Thymus (tissue), 14 donors: ENCODE measurements at places on chromosomes 12 and 14. TPM values are rescaled to one million over a fixed set of nuclear protein-coding genes. Genes with fewer than 3 reads are reported as not detected.

GRCh38 chr14:72902801-72903530 is 9.1 kb upstream of the DPF3 start:
- no peak overlapping the region for H3K4me3 ChIP-seq
- H3K27ac ChIP-seq: no peak overlapping the region
- no peak for DNase-seq
- no peaks in the 10 kb centered on the region for H3K36me3 ChIP-seq

NTS gene
- polyA plus RNA-seq: 6.2 TPM

LRR1 gene
- 17.0 TPM for polyA plus RNA-seq

ST8SIA1 gene
- 2.3 TPM for polyA plus RNA-seq

DNA sequence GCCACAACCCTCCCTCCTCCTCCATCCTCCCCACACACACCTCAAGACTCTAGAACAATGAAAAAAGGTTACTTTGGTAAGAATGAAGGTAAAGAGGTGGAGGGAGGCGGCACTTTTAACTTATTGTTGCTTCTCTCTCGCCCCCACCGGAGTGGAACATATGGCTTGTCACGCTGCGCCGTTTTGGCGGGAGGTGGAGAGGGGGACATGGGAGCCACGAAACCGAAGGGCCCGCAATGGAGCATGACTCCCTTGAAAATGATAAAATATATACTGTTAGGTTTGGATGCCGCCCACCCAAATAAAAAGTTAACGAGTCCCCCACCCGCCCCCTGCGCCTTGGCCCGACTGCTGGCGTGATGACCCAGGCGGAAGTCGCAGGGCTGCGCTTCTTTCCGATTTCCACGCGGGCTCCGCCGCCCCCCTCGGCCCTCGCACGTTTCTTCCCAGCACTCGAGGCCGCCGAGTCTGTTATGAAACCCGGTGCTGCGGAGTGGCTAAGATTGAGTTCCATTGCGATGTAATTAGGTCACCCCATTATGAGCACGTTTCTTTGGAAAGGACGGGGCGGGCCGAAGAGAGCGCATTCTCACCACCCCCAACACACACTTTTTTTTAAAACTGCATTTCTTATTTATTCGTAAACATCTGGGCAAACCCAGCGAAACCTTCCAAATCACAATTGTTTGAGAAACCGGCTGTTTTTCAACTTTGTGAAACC is 1.4 kb upstream of the ZFP36L1 start:
- peak overlapping the region; percentile 95 for H3K4me3 ChIP-seq
- H3K4me1 ChIP-seq: peaks cover 10% of the 10 kb centered on the region
- peak; percentile 78 for DNase-seq
- H3K27me3 ChIP-seq: no peaks in the 10 kb centered on the region
- H3K36me3 ChIP-seq: peaks cover 15% of the 10 kb centered on the region

DNA sequence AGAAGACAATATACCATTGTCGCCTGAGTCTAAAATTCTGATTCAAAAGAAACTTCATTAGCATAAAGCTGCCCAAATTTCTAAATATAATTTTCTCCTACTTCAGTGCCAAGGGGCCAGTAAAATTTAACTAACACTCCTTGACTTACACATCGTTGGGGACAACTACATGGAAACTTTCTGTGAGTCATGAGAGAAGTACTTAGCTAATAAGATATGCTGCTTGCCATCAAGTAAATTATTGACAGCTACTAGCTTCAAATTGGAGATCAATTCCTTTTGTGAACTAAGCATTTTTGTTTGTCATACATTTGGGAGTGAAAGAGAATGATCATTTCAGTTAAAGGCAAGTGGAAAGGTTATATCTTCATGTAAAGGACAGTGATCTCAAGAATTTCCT is 373.3 kb downstream of the MDGA2 start:
- H3K27me3 ChIP-seq: no peaks in the 10 kb centered on the region
- no peak for DNase-seq
- no peak overlapping the region for H3K27ac ChIP-seq
- no peaks in the 10 kb centered on the region for H3K36me3 ChIP-seq

- H3K36me3 ChIP-seq: no peaks in the 10 kb centered on the region
- H3K27me3 ChIP-seq: no peaks in the 10 kb centered on the region
- DNase-seq: no peak
- no peak overlapping the region for H3K4me3 ChIP-seq
- peak overlapping the region; percentile 58 for H3K27ac ChIP-seq
Observed at GRCh38 chr12:94047781-94048567, 100.4 kb upstream of the PLXNC1 start.

GRCh38 chr12:14396071-14396470 is 30.6 kb downstream of the ATF7IP start:
- peaks cover 10% of the 10 kb centered on the region for H3K4me1 ChIP-seq
- H3K36me3 ChIP-seq: no peaks in the 10 kb centered on the region
- peak overlapping the region; percentile 13 for H3K27ac ChIP-seq
- no peaks in the 10 kb centered on the region for H3K27me3 ChIP-seq
- peak; percentile 53 for DNase-seq

- H3K4me3 ChIP-seq: no peak overlapping the region
- no peaks in the 10 kb centered on the region for H3K36me3 ChIP-seq
- H3K4me1 ChIP-seq: no peaks in the 10 kb centered on the region
Observed at GRCh38 chr14:84027351-84027750, 1502.6 kb upstream of the FLRT2 start.

DNA sequence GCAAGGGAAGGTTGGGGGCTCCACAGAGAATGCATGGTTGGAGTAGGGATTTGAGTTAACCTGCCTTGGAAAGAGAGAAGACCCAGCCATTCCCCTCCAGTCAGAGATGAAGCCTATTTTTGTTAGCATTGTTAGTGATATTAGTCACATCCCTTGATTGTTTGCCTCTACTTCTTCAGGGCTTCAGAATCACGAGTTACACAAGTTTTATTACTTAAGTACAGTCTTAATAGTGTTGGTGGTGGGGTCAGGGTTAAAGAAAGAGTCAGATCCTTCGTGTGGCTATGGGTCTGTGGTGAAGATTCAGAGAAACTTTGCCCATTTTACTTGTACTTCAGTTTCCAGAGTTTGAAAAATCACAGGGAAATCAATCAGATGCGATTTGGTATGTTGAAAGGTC is 363.1 kb downstream of the LRIG3 start:
- H3K36me3 ChIP-seq: no peaks in the 10 kb centered on the region
- H3K27ac ChIP-seq: no peak overlapping the region
- no peaks in the 10 kb centered on the region for H3K27me3 ChIP-seq
- no peak overlapping the region for H3K4me3 ChIP-seq

- no peaks in the 10 kb centered on the region for H3K36me3 ChIP-seq
- H3K4me3 ChIP-seq: peak overlapping the region; percentile 11
- H3K4me1 ChIP-seq: peaks cover 14% of the 10 kb centered on the region
- no peaks in the 10 kb centered on the region for H3K27me3 ChIP-seq
- peak; percentile 90 for DNase-seq
Observed at GRCh38 chr14:21924479-21924878, 250.9 kb upstream of the OR4E1 start.

CISTR gene
- not detected for polyA plus RNA-seq

DNA sequence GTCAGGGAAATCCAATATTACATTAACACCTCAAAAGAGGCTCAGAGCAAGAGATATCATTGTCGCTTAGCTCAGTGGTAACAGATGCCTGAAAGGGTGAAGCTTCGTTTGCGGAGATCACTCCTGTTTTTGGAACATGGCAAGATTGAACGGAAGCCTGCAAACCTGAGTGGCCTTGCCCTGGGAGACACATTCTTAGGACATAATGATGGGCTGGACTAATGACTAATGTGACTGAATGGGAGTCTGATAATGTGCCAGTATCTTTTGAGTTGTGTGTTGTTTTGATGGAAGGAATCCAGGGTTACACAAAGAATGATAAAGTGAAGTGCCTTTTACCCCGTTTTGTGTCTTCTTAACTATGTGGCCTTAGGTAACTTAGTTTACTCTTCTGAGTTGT is 109.3 kb upstream of the IFNG-AS1 start:
- no peak overlapping the region for H3K27ac ChIP-seq
- H3K4me3 ChIP-seq: no peak overlapping the region
- no peaks in the 10 kb centered on the region for H3K27me3 ChIP-seq
- H3K4me1 ChIP-seq: no peaks in the 10 kb centered on the region
- no peak for DNase-seq

TMEM253 gene
- polyA plus RNA-seq: 0.98 TPM

RNF212B gene
- polyA plus RNA-seq: 0.07 TPM

GRCh38 chr12:67609226-67609870 is 39.2 kb upstream of the DYRK2 start:
- H3K27ac ChIP-seq: no peak overlapping the region
- no peak for DNase-seq
- no peaks in the 10 kb centered on the region for H3K27me3 ChIP-seq
- H3K4me3 ChIP-seq: no peak overlapping the region

- H3K4me1 ChIP-seq: no peaks in the 10 kb centered on the region
- no peak overlapping the region for H3K4me3 ChIP-seq
- no peaks in the 10 kb centered on the region for H3K36me3 ChIP-seq
- DNase-seq: no peak
Observed at GRCh38 chr12:91172096-91172495, 10.5 kb downstream of the DCN start.

- no peak overlapping the region for H3K4me3 ChIP-seq
- H3K27ac ChIP-seq: peak overlapping the region; percentile 56
- peaks cover 66% of the 10 kb centered on the region for H3K4me1 ChIP-seq
Observed at GRCh38 chr12:57836442-57837375, 9.8 kb downstream of the CTDSP2 start.

ASIC1 gene
- 3.6 TPM for polyA plus RNA-seq

DNA sequence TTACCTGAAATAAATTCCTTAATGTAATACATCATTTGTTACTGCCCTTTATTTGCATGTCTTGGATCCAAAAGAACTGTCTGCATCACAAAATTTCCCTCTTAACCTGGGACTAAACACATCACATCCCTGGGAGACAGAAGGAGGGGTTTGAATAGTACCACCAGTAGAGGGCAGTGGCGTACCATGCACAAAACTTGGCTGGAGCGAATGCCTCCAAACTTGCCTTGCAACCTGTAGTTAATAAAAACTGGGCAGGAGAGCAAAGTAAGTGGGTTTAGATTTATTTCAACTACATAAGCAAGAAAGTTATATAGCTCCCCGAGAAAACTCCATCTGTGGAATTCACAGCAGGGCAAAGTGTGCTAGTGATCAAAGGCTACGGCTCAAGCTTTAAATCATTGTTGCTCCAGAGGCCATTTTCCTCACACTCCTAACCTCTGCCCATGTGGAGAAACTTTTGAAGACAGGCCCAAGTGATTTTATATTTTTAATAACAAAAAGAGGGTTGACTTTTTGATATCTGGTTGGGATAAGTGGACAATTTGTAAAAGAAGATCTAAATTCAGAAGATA is 1176.7 kb upstream of the SEL1L start:
- peak; percentile 21 for DNase-seq
- no peak overlapping the region for H3K27ac ChIP-seq
- no peaks in the 10 kb centered on the region for H3K27me3 ChIP-seq
- no peaks in the 10 kb centered on the region for H3K36me3 ChIP-seq
- H3K4me1 ChIP-seq: no peaks in the 10 kb centered on the region

LRRIQ1 gene
- polyA plus RNA-seq: 0.43 TPM

DNA sequence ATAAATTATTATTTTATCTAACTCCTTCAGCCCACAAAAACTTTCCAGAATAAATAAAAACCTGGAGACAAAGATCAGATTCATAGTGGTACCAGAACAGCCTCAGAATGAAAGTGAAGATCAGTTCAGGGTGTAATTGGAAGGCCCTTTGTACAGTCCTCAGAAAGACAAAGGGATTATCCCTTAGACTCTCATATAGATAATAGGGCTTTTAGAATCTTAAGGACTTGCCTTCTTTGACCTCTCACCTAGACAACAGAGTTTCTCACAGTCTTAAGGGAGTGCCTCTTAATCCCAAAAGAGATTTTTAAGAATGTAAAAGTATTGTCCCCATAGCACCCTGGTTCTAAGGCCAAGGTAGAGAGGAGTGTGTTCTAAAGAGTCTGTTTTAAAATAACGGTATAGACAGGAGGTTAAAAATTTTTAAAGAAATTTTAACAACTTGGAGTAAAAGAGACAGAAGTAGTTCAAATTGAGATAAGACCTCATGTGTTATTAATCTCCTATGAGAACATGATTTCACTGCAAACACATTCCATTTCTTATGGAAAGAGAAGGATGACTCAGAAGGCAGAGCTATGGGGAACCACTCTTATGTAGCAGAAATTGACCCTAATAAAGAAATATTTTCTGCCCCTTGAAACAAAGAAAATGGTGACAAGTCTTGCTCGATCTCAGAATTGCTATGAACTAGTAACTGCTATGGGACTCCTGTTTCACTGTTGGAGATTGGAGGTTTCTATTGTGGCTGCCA is 24.2 kb upstream of the NOVA1 start:
- no peak for DNase-seq
- H3K27ac ChIP-seq: no peak overlapping the region
- H3K4me3 ChIP-seq: no peak overlapping the region
- H3K4me1 ChIP-seq: no peaks in the 10 kb centered on the region
- no peaks in the 10 kb centered on the region for H3K36me3 ChIP-seq

GRCh38 chr12:101694986-101695385 is 2.5 kb upstream of the CHPT1 start:
- no peak overlapping the region for H3K27ac ChIP-seq
- no peaks in the 10 kb centered on the region for H3K36me3 ChIP-seq
- no peaks in the 10 kb centered on the region for H3K27me3 ChIP-seq
- DNase-seq: no peak
- no peak overlapping the region for H3K4me3 ChIP-seq
- peaks cover 11% of the 10 kb centered on the region for H3K4me1 ChIP-seq

DNA sequence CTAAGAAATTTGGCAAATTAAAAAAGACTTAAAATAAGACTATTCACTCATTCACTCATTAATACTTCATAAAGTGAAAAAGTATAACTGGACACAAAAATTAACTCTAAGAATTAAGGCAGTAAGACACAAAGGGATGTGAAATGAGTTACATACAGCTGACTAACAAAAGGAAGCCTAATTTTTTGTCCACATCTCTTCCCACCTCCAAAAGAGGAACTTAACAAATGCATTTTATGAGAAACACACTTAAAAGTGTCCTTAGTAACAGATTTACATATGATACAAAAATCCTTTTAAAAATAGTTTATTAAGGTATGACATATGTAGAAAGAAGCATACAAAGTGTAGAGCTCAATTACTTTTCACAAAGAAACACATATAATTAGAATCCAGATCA is 88.9 kb downstream of the NUMB start:
- no peak overlapping the region for H3K4me3 ChIP-seq
- no peaks in the 10 kb centered on the region for H3K27me3 ChIP-seq
- no peaks in the 10 kb centered on the region for H3K4me1 ChIP-seq
- no peak for DNase-seq

DNA sequence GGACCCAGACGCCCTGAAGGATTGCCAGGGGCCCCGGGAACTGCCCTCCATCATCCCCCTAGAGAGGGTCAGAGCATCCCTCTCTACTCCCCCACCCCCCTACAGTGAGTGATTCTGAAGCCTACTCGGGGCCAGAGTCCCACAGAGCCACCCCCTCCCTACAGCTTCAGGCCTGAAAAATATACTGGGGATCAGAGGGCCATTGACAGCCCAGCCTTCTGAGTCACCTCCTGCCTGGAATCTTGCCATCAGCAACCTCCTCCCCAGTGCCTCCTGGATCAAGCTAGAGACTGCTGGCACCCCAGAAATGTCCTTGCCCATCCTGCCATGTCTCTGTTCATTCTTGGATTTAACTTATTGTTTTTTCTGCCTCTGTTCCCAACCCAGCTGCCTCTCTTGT is 21.7 kb upstream of the MIA2 start:
- no peaks in the 10 kb centered on the region for H3K36me3 ChIP-seq
- no peaks in the 10 kb centered on the region for H3K4me1 ChIP-seq
